ENCODE measurements at places on chromosomes 6 and 20.

- no peak for DNase-seq
These were observed 199.1 kb downstream of the ERMARD start for GRCh38 chr6:169950558-169950957.

GRCh38 chr6:126041516-126041915 is 55.2 kb downstream of the TRMT11 start:
- DNase-seq = no peak

DNA sequence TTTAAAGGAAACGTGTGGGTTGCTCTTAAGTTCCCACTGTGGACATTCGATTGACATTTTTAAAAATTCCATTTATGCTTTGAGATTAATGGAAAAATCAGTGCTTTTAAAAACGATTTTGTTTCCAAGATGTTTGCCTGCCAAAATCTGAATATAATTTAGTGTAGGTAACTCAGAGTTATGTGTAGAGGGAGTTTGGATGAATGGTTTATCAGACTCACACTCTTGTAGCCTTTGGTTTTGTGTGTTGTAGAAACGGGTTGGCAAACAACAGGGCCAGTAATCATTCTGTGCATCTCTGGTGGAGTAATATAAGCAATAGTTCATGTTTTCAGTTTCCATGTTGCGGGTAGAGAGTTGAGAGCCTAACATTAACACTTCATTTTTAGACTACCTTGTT is 140.6 kb downstream of the RPS12 start:
- DNase-seq = no peak

DNA sequence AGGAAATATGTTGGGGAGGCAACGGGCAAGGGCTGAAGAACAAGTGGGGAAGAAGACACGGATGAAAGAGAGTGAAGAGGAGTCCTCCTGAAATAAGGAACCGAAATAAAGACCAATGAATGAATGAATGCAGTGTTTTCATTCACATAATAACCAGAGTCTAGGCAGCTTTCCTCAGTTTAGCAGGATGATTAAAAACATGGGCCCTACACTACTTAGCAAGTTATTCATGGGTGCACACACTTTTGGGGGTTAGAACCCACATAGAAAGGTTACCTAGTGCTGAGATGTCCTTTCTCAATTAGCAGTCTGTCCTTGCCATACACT is 5.9 kb upstream of the FUCA2 start:
- no peak for DNase-seq

- peak; percentile 14 for DNase-seq
These were observed 85.9 kb downstream of the TRMT6 start for GRCh38 chr20:5864428-5864827.

GRCh38 chr6:26290941-26291340 is 74.1 kb upstream of the BTN3A2 start:
- no peak for DNase-seq

DNA sequence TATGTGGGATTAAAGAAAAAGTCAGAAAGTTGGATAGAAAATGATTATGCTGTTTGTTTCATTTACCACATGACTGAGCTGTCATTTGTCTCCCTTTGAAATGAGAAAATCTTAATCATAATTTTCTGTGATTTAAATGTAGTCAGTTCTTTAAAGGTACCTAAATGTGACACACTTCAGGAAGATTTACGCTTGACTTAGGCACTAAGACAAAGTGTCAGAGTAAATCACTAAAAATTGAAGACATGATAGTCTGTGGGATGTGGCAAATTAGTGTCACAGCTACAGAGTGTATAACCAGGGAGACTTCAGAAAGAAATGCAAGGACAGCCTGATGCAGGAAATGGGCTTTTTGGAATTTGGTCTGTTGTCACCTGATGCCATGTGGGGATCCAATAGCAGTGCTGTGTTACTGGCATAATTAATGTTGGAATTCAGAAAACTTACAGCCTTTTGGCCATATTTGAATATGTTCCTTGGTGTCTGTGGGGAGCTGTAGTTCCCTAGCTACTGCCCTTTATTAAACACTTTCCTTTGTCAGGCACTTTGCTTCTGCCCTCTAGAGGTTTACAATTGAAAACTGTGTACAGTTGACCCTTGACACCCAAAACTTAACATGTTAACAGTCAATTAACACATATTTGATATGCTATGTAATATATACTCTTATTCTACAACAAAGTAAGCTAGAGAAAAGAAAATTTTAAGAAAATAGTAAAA is 493.8 kb downstream of the UTRN start:
- DNase-seq = no peak

- DNase-seq = no peak
These were observed 4.3 kb upstream of the GFRA4 start for GRCh38 chr20:3667434-3668037.

- no peak for DNase-seq
These were observed 13.1 kb downstream of the FUCA2 start for GRCh38 chr6:143498428-143498827.

- no peak for DNase-seq
These were observed at the start of gene METTL24 for GRCh38 chr6:110357664-110358552. Gene METTL24 (minus strand): TSS chr6:110358349. CDS start chr6:110358272, 77 bp downstream.

DNA sequence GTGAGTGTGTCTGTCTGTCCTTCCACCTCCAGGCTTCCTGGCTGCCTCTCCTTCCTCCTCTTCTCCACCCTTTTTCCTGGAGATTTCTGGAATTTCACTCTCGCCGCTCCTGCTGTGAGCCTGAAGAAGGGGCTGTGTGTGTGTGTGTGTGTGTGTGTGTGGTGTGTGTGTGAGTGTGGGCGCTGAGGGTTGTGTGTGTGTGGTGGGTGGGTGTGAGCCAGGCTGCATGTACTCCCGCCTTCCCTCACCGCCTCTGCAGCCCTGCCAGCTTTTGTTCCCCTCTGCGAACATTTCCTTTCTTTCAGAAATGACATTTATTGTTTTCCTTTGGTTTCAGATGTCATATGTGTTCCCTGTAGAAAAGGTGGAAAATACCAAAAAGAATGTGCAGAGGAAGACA is 76.0 kb downstream of the SRC start:
- DNase-seq = no peak

- no peak for DNase-seq
These were observed 12.8 kb upstream of the ZNF217 start for GRCh38 chr20:53606364-53606985.

DNA sequence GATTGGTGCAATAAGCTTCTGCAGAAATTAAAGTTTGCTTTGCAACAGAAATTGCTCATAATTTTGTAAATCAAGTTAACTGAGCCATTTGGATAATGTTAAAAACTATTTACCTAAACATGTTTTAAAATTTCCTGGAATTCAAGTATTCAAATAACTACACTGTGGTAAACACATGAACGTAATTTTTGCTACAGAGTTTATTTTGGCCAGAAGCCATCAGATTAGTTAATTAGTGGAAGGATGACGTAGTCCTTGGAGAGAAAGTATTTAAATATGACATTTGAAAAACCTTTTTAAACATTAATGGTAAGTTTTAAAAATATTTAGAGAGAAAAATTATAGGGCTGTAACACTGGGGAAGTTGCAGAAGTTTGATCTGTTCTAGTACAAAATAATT is 121.2 kb upstream of the UST start:
- DNase-seq = no peak

DNA sequence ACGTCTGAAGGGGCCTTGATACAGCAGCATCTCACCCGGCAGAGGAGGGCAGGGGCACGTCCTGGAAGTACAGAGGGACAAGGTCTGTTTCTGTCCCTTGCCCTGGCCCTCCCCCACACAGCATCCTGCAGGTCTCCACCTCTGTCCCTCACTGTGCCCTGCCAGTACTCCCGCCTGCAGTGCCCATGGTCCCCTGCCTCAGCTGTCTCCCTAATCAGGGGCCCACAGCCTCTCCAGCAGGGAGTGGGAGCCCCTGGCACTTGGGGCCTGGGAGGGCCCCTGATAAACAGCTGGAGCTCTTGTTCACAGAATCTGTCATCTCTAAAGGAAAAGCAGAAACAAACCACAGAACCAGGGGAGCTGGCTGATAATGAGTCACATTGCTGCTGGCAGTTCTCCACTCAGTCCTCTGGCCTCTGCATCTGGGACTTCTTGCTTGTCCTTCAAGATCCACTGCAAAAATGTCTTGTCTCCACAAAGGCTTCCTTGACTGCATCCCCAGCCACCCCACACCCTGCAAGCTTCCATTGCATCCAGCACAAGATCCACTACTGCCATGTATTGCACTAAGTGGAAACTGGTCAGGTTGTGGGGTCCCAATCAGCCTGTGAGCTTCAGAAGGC is 33.2 kb upstream of the TAF8 start:
- no peak for DNase-seq

DNA sequence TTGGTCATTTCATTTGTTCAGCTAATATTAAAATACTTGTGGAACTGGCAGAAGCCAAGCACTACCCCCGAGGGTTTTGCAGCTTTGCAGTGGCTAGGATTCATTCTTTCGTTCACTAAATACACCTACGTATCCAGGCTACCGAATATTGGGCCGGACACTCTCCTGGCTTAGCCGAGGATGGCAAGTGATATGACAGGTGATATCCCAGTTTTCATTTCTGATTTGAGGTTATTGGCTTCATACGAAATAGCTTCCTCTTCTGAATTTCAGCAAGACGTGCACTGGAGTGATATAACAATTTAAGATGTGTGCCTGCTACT is 536 bp upstream of the MTFR2 start:
- no peak for DNase-seq

GRCh38 chr6:70985156-70985555 is 28.3 kb upstream of the B3GAT2 start:
- no peak for DNase-seq

DNA sequence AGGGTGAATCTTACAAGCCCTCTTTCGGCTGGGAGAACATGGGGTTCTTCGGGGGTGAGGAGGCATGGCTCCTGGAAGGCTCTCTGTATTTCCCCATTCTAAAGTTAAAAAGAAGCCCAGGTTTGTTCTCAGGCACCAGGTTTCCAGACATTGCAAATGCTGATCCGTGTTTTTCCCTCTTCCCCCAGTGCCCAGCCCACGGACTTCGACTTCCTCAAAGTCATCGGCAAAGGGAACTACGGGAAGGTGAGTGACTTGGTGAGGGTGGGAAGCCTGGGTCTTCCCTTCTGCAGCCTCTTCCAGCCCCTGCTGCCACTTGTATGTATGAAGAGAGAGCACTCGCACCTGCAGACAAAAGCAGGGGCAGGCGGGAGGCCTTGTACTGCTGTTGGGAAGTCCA is 8.7 kb downstream of the SGK2 start:
- DNase-seq = no peak

DNA sequence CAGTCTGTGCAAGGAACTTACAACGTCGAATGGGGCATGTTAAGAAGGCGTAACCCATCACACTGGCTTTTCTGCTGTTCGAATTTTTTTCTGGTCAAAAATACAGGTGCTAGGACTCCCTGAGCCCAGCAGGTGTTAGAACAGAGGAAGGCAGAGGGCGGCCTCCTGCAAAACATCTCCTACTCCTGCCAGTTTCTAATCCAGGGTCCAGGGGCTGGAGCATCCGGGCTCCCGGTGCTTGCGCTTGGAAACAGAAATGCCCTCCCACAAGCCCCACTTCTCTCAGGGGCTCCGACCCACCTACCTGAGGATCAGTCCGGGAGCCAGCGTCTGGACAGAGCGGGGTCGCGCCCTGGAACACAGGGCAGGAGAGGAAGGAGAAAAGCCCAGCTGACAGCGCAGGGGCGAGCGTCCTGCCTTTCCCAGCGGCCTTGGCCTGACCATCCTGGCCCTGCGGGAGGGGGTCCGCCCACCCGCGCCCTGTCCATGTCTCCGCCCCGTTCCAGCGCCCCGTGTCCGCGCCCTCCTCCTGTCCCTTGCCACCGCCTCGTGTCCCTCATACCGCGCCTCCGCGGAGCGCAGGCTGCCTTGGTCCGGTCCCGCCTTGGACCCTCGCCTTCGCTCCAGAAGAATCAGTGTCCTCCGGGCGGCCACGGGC is 14.8 kb upstream of the LPA start:
- no peak for DNase-seq

- no peak for DNase-seq
These were observed 141.3 kb downstream of the FUT9 start for GRCh38 chr6:96157018-96157565.
